ENCODE measurements at places on chromosomes 11 and 22.

- no peak for DNase-seq
Observed at GRCh38 chr11:107043242-107044006, 25.1 kb upstream of the GUCY1A2 start.

- no peak for DNase-seq
Observed at GRCh38 chr11:83335446-83336070, 49.4 kb upstream of the CCDC90B start.

- DNase-seq: no peak
Observed at GRCh38 chr22:37983860-37984791, at the start of gene SOX10. TSS of gene SOX10 (minus strand) at chr22:37984555. CDS start at chr22:37983784, 771 bp downstream.

DNA sequence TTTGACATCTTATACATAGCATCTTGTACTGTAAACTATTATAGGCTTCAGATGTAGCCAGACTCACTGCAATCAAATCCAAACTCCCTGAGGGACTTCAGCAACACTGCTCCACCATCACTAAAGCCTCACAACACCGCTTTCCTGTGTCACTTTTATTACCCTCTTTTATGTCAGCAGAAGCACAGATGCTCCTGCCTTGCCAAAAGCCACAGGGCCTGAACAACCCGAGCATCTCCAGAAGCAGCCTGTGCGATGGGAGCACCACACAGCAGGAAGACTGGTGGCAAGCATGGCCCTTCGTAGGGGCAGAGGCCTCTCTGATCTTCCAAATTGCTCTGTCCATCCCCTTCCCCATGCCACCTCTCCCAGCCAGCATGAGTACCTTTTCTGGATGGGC lies 22.9 kb downstream of the TMEM123 start:
- DNase-seq: no peak

- no peak for DNase-seq
Observed at GRCh38 chr11:68202165-68202564, 10.9 kb downstream of the KMT5B start.

DNA sequence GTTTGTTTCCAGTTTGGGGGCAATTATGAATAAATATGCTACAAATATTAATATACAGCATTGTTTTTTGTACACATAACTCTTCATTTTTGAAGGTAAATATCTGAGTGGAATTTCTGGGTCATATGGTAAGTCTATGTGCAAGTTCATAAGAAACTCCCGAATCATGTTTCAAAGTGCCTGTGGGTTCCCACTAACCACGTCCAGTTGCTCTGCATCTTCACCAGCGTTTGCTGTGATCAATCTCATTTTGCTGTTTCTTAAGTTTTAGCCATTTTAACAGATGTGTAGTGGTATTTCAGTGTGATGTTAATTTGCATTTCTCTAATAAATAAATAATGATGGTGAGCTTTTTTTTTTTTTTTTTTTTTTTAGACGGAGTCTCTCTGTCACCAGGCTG lies 14.2 kb upstream of the CSRP3 start:
- DNase-seq: no peak

- no peak for DNase-seq
Observed at GRCh38 chr11:20250644-20251247, 90.5 kb upstream of the DBX1 start.

DNA sequence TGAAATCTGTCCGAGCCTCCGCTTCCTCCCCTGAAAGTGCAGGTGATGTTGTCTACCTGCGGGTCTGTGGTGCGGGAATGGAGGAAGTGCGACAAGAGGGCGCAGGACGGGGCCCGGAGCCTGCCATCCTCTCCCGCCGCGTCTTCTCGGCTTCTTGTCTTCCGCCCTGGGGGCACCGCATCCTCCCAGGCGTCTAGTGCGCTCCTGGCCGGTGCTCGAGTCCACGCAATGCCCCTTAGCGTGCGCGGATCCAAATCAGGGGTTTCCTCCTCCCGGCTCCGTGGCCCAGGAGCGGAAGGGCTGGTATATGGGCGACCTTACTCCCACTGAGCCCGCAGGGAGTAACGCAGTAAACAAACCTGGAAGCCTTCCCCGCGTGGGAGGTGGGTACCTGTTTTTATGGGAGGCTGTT lies 405 bp downstream of the SFI1 start:
- peak; percentile 55 for DNase-seq

- peak; percentile 66 for DNase-seq
Observed at GRCh38 chr11:33040033-33040861, 875 bp downstream of the TCP11L1 start.

DNA sequence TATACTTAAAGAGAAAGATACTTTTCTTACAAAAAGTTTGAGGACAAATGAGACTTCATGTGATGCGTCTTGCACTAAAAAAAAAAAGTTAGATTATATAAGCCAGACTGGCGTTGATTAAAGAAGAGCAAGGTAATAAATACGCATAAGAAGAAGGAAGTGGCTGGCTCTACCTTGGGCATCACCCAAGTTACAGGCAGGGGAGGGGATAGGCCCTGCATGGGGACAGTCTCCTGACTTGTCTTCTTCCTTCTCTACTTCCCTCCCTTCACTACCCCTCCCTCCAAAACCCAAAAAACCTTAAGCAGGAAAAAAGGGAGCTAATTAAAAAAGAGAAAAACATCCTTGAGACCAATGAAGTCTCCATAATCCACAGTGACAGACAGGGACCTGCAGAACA lies 22.3 kb upstream of the TMA7B start:
- no peak for DNase-seq

- no peak for DNase-seq
Observed at GRCh38 chr11:134850566-134850965, 438.5 kb upstream of the B3GAT1 start.

DNA sequence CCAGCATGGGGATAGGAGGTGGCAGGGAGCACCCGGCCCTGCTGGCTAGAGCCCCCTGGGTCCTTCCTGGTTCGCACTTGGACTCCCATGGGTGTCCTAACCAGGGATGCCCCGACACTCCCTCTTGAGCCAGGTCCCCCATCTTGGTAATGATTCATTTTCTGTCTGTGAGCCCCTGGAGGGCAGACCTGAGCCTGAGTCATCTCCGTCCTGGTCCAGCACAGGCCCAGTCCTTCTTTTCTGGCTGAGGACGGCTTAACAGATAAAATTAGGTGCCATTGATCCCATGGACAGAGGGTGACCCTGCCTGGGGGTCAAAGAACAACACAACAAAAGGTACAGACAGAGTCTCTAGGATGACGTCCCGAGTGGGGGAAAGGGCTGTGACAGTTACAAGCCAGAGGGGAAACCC lies 3.5 kb downstream of the RHOD start:
- no peak for DNase-seq

DNA sequence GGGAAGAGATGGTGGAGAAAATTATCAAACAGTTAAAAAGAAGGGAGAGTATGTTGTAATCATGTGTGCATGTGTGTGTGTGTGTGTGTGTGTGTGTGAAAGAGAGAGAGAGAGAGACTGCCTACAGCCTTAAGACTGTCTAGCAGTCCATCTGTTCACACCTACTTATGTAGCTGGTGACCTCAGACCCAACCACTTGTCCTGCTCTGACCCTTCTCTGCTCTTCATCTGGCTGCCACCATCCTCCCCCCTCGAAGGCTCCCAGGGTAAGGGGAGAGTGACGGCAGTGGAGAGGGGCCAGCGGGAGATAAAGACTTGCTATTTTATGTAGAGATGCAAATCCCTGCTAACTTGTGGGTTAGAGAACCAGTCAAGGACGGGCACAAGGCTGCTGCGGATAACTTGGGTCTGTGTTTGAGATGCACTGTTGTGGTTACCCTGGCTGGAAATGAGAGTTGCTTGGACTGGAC lies 24.9 kb upstream of the GRAMD1B start:
- no peak for DNase-seq

DNA sequence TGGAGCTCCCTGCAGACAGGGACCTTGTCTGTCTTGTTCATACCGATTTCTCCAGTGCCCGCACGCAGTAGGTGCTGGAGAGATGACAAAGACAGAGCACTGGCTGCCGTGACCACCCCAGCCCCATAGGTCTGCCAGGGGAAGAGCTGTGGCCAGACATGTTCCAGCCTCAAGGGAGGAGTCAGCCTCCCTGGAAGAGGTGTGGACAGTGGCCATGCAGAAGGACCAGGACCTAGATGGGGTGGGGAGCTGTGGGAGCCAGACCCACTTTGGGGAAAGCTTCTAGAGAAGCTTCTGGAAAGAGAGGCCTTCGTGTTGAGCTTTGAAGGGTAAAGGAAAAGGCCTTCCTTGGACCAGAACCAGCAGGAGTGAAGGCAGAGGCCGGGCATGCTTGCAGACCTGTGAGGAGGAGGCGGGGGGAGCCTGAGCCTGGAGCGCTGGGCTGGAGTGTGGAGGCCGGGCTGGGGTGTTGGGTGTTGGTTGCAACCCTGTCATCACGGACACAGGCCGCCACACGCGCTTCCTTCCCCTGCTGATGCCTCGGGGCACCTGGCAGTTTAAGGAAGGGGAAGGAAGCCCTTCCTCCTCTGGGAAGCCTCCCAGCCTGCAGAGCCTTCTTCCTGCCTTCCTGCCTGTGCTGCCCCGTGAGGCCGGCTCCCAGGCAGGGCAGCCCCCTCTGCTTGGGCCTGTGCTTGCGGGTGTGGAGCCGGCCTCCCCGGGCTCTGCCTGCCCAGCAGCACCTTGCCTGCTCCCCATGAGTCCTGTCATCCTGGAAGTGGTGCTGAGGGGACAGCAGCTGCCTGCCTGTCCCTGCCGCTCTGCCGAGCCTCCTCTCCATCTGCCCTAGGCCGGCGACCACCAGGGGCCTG lies 12.3 kb downstream of the RELT start:
- DNase-seq: no peak

DNA sequence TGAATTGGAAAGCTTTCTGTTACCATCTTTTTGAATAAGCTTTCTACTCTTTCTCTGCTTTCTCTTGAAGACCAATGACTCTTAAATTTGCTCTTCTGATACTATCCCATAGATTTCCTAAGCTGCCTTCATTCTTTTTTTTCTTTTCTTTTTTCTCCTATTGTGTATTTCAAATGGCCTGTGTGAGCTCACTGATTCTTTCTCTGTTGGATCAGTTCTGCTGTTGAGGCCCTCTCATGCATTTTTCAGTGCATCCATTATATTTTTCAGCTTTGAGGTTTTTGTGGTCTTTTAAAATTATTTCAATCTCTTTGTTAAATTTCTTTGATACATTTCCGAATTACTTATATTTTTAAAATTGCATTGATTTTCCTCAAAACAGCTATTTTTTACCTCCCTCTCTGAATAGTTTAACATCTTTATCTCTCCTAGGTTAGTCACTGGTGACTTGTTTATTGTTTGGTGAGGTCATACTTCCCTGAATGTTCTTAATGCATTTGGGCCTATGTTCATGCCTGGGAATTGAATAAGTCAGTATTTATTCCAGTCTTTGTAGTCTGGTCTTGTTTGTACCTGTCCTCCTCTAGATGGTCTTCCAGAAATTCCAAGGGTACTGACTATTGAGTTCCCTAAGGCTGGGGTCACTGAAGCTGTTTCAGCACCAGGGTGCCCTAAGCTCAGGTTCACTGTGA lies 110.6 kb upstream of the SERPIND1 start:
- no peak for DNase-seq

DNA sequence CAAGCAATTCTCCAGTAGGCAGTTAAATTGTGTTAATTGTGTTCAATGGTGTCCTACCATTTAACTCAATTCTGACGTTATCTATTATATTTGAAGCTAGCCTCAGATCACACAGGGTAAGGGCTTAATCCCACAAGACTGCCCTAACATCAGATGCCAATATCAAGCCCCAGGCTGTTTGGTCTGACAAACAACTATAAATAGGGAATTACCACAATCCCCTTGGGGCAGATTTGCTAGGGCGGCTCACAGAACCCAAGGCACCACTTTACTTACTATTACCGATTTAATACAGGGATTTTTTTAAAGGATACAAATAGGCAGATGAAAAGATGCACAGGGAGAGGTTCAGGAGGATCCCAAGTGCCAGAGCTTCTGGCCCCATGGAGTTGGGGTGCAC lies 678.4 kb downstream of the OPCML start:
- DNase-seq: no peak

DNA sequence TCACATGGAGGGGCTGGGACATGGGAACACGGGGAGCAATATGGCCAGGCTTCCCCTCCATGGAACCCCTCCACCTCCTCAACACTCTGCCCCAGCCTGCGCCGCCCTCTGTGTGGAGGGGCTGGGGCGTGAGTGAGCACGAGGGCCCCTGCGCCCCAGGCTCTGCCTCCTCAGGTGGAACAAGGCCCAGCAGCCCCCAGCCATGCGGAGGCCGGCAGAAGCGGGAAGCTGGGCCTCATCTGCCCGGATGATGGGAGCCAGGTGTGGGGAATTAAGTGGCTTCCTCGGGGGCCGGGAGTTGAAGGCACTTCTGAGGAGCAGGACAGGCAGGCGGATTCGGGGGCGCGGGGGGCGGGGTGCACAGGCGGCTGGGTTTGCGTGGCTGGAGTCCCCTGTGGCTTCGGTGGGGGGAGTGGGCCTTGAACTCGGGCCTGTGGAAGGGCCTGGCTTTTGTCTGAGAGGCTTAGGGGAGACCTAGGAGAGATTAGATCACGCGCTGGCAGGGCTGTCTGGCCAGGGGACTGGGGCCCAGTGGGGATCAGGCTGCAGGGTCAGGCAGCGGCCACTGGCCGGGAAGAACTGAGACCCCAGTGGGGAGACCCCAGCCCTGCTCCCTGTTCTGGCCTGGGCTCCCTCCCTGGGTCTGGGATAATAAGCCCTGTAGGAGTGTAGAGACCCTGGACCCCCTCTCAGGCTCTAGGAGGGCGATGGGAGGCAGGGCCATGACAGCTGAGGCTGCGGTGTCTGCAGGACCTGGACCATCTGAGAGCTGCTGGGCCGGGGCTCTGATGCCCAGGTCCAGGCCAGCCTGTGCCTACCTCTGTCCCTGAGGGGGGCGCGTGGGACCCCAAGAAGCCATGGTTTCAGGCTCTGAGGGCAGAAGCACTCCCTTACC lies 13.3 kb downstream of the PRR33 start:
- DNase-seq: no peak

- DNase-seq: no peak
Observed at GRCh38 chr11:90329043-90329442, 106.2 kb upstream of the CHORDC1 start.

- DNase-seq: no peak
Observed at GRCh38 chr11:123185326-123185725, 9.7 kb downstream of the CLMP start.

- no peak for DNase-seq
Observed at GRCh38 chr11:31824332-31824878, 13.3 kb upstream of the PAX6 start.

DNA sequence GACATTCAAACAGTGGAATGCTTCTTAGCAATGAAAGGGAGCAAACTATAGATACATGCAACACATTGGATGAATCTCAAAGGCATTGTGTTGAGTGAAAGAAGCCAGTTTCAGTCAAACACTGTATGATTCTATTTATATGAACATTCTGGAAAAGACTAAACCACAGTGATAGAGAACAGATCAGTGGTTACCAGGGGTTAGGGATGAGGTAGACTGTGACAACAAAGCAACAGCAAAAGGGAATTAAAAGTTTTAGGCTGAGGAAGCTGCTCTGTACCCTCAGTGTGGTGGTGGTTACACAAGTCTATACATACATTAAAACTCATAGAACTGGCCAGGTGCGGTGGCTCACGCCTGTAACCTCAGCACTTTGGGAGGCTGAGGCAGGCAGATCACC lies 23.0 kb downstream of the FDX1 start:
- DNase-seq: no peak

GRCh38 chr22:34696557-34696956 lies 369.4 kb upstream of the ISX start:
- no peak for DNase-seq

- DNase-seq: no peak
Observed at GRCh38 chr11:105610871-105611571, 1.1 kb downstream of the GRIA4 start.

All from CD4-positive, alpha-beta T cell (primary cell).